ENCODE measurements at places on chromosomes 12 and 14.

DNA sequence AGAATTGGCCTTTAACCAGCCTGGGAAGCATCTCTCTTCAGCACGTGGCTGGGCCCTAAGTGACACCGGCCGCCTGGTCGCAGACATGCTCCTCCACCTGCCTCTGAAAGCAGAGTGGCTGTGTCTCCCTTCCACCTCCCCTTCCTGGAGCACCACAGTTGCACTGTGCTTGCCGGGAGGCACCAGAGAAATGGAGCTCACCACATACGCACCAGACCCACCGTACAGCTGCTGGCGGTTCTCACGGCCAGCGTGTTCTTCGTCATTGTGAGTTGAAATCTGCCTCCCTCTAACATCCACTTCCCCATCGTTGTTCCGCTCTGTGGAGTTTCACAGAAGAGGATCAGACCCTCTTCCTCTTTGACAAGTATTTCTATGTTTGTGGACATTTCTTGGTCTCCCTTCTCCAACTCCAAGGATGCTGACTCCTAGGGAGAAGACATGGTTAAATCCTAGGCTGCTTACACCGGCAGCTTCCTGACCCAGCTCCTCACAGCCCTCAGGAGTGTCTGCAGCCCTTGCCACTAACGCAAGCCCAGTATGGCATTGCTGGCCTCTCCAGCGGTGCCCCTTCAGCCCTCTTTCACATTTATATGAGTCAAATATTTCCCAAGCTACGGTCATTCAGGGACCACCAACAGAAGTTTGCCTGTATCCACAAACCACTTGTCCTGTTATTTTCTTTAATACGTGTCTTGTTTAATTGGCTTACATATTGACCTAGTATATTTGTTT is 11.5 kb upstream of the KRT5 start:
- no peak for DNase-seq

- DNase-seq: no peak
Measured at GRCh38 chr14:48710133-48710532, 876.0 kb downstream of the RPS29 start.

- DNase-seq: no peak
Measured at GRCh38 chr12:92467886-92468285, 234.9 kb upstream of the PLEKHG7 start.

- no peak for DNase-seq
Measured at GRCh38 chr12:58915037-58915436, 5.3 kb downstream of the LRIG3 start.

DNA sequence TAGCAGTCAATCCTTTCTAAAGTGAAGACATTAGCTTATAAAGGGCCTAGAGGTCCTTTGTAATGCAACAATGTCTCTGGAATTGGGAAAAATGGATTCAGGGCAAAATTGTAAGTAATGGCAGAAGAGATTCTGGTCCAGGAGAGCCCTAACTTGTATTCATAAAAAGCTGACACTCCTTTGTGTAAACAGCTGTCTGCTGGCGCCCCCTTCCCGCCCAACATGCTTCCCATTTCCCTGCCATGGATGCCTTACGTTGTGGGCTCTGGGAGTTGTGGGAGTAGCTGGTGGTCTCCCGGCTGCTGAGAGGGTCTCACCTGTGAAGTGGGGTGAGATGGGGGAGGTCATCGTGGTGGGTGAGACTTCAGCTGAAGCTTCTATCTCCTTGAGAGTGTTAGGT is 2.3 kb downstream of the ACRBP start:
- peak; percentile 9 for DNase-seq

DNA sequence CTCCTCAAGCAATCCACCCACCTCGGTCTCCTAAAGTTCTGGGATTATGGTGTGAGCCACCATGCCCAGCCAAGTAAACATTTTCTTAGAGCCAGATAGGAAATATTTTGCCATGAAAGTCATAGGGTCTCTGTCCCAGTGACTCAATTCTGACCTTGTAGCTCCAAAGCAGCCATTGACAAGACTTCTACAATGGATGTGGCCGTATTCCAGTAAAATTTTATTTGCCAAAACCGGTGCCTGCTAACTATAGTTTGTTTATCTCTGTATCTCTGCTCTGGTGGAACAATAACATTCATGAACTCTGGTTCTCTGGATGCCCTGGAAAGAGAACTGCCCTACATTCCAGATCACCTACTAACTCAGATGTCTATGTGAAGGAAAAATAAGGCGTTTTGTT is 54.6 kb upstream of the USP44 start:
- no peak for DNase-seq

GRCh38 chr12:52306731-52307130 is 14.5 kb downstream of the KRT83 start:
- no peak for DNase-seq

DNA sequence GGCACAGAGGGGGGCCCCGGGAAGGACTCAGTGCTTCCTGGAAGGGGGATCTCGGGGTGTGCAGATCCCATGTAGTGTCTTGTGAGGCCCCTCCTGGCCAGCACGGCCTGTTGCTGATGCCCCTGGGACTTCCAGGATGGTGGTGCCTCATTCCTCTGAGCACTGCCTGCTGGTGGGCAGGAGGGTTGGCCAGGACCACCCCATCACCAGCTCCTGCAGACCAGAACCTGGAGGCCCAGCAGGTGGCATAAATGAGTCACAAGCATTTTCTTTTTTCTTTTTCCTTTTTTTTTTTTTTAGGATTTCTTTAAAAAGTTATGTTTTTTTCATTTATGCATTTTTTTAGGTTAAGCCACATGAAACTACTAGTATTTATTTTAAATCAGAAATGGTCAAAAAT is 8.0 kb downstream of the MMP17 start:
- no peak for DNase-seq

DNA sequence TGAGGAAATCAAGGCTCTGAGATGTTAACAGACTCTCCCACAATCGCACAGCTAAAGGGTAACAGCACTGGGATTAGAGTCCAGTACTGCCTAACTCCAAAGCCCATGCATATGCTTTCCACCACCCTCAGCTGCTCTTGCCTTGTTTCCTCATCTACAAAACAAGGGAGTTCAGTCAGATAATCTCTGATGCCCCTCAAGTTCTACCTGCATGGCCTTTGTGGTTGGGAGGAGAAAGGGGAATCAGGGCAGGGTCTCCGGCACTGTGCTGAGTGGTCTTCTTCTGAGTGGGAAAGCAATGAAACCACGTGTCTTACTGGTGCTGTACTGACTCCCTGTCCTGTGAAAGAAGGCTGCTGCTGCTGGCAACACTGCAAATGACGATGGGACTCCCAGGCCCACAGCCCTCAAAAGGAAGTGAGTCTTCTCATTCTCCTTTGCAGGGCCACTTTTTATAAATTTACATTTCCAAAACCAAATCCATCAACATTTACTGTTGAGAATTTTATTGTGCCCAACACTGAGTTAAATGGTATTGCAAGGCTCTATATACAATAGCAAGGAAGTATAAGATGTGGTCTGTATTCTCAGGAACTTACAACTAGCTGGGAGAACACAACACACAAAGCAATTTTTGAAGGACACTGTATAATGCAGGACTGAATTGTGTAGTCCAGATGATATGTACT is 19.7 kb upstream of the DUSP16 start:
- no peak for DNase-seq

Measured in occipital lobe (tissue), 3 donors.